ENCODE measurements at places on chromosomes 5 and 9.
A peak's percentile ranks its signal among the peaks of the same experiment; 100 is the strongest.

DNA sequence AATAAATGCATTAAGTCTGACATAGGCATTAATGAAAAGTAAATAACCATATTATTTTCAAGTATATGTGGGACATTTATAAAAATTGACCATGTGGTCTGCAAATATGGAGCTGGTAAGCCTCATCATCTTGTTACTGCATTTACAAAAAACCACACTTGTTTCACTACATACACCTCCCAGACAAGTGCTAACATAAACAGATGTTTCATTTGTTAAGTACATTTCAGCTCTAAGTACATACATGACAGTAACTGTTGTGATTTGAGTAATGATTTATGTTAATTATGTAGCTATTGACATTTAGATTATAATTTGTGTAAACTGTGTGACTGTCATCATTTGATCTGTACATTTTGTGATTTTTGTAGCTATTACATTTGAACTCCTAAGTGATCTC lies 13.9 kb downstream of the IDNK start:
- no peak for DNase-seq

GRCh38 chr9:4241552-4241951 lies 58.3 kb downstream of the GLIS3 start:
- no peak for DNase-seq

GRCh38 chr5:168472329-168472728 lies 13.9 kb upstream of the RARS1 start:
- no peak for DNase-seq

DNA sequence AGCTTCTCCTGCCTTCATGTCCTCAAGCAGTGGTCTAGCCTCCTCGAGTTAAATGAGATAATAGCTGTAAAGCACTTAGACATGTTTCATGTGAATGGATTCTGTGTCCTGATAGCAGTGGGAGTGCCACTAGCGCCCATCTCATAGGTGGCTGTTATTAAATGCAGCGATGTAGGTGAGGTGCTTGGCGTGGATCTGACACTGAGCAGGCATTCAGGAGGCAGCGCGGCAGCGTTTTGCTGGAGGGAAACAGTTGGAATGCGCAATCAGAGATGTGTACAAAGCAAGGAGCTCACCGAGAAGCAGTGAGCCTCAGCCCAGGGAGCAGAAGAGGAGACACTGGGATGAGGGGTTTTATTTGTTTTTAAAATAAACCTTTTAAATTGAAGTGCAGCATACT lies 106.6 kb downstream of the RGS3 start:
- peak; percentile 48 for DNase-seq

DNA sequence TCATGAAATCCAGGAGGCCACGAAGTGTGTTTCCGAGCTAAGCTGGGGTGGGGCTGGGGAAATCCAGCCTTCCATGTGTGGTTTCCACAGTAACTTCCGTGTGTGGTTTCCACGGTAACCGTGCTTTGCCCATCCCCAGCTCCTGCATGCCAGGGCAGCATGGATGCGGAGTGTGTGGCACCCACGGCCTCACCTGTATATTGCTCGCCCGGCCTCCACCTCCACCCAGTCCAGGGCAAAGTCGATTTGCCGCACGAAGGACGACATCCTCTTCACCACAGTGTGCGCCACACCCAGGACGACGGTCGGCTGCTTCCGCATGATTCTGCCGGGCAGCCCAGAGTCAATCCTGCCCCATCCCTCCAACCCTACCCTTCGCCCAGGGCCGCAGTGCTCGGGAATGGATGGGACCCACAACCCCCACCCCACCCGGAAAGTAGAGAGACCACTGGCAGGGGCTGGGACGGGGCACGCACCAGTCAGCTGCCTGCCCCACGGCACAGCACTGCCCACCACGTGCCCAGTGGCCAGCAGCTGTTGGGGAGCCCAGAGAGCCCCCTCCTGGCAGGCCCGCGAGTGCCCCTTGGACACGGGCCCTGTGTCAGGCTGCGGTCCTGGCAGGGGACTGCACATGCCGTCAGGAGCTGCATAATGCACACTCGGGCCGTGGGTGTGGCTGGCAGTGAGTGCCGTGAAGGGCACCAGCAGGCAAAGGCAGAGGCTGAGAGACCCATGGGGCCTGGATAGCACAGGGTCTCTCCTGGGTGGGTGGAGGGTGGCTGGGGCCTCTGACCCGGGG lies 39.0 kb upstream of the NSMF start:
- DNase-seq: no peak

DNA sequence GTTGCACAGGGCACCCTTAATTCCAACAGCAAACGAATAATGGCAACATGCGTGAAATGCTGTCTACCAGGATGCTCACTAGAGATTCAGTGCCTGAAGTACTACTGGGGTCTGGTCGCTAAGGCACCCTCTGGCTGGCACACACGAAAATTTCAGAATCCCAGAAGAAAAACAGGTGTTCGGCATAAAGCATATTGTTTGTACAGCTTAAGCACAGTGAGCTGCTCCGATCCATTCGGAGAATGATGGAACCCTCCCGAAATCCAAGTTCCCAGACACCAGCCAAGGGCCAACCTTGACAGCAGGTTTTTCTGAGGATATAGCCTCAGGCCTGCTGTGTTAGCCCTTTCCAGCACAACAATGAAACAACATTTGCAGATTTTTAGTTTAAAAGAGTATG lies 61.4 kb upstream of the ALDH1B1 start:
- DNase-seq: peak; percentile 12

DNA sequence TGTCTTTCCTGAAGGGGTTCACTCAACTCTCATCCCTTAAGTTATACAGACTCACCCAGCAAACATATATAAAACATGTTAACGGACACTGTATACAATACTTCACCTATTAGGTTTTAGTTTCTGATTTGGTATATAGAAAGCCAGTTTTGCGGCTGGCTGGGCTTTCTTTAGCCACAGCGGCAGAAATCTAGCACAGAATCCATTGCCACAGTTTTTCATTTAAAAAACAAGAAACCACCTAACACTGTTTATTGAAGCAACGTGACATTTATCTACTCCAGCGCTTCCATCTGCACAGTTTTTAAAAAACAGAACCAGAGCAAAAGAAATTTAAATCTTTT lies 67.3 kb downstream of the SNX30 start:
- no peak for DNase-seq

- DNase-seq: peak; percentile 52
These were observed 2.3 kb upstream of the ACSL6 start for GRCh38 chr5:132013711-132014110.

GRCh38 chr5:168409591-168410458 lies 76.4 kb upstream of the RARS1 start:
- DNase-seq: no peak

GRCh38 chr9:121075251-121076036 lies 689 bp downstream of the CNTRL start:
- no peak for DNase-seq

- peak; percentile 28 for DNase-seq
These were observed 29.2 kb upstream of the SEMA4D start for GRCh38 chr9:89527084-89527483.

- DNase-seq: no peak
These were observed 57.5 kb upstream of the ZSWIM6 start for GRCh38 chr5:61274511-61274911.

Measured in left forelimb (tissue), 1 donor.